ENCODE measurements at places on chromosomes 11 and 22. TPM values are rescaled to one million over a fixed set of nuclear protein-coding genes. Genes with fewer than 3 reads are reported as not detected.

Gene ATL3
- 89.5 TPM for polyA plus RNA-seq

Gene LAMTOR1
- polyA plus RNA-seq = 137 TPM

Gene C11orf86
- polyA plus RNA-seq = not detected

Gene CCDC89
- polyA plus RNA-seq = 2.9 TPM

Gene TMEM134
- polyA plus RNA-seq = 16.5 TPM

Gene RAB3IL1
- polyA plus RNA-seq = 9.9 TPM

Gene SLC25A17
- 26.5 TPM for polyA plus RNA-seq

Gene PIM3
- polyA plus RNA-seq = 8.0 TPM

Gene GGTLC2
- not detected for polyA plus RNA-seq

Gene C22orf31
- polyA plus RNA-seq = not detected

Gene APOL5
- 0.06 TPM for polyA plus RNA-seq

Gene GPHA2
- polyA plus RNA-seq = not detected

Gene NRIP3
- polyA plus RNA-seq = 11.7 TPM

Gene PHF5A
- 61.5 TPM for polyA plus RNA-seq

Gene ARCN1
- polyA plus RNA-seq = 387 TPM

Gene PHLDB1
- polyA plus RNA-seq = 59.0 TPM

Gene HBE1
- 3.1 TPM for polyA plus RNA-seq

Gene XKR3
- polyA plus RNA-seq = not detected

Gene HTR3B
- not detected for polyA plus RNA-seq

Gene NEFH
- polyA plus RNA-seq = 2.1 TPM

Gene CEP126
- 4.7 TPM for polyA plus RNA-seq

Gene PATE4
- not detected for polyA plus RNA-seq

Gene FDXACB1
- 1.7 TPM for polyA plus RNA-seq

Gene MLC1
- polyA plus RNA-seq = not detected

Gene NEAT1
- 40.6 TPM for polyA plus RNA-seq

Gene KCNK4
- polyA plus RNA-seq = not detected

Gene SLC22A9
- not detected for polyA plus RNA-seq

Gene PRRG4
- polyA plus RNA-seq = 0.27 TPM

Gene P2RX6
- polyA plus RNA-seq = 0.84 TPM

Gene CRYBB1
- polyA plus RNA-seq = not detected

Gene SYCE3
- 0.30 TPM for polyA plus RNA-seq

Gene GLYAT
- polyA plus RNA-seq = not detected

Gene GRAP2
- not detected for polyA plus RNA-seq

Gene C11orf52
- polyA plus RNA-seq = 0.32 TPM

Gene THOC5
- 60.7 TPM for polyA plus RNA-seq

Gene CXCR5
- polyA plus RNA-seq = not detected

Gene PTPRCAP
- 0.05 TPM for polyA plus RNA-seq

Gene GDPD5
- polyA plus RNA-seq = 3.1 TPM

Gene GTF2H1
- 56.1 TPM for polyA plus RNA-seq
